ENCODE measurements at places on chromosomes 3 and 15.

DNA sequence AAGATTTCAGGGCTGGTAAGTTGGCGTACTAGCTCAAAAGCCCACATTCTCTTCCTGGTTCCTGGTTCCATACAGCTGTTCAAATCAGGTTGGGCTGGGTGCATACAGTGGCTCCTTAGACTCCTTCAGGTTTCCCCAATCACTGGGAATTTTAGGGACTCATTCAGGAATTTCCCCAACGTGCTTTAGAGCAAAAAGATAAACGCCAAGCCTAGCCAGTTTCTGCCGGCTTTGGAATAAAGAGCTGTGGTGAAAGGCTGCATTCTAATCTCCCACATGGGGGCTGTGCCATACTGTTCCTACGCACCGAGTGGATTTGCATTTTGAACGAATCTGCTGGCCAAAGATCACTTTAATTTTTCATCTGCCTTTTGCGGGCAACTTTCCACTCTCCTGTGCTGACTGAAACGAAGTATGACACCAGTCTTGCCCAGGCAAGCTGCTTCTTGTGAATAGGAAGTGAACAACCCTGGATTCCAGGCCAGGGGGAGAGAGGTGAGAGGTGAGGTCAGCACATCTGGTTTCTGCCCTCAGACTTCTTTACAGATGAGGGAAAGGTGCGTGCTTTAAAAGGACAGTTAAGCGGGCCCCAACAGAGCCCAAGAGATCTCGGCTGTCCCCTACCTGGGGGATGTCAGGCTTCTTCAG is 184.2 kb upstream of the PDZRN3 start:
- H3K4me1 ChIP-seq: no peaks in the 10 kb centered on the region
- H3K36me3 ChIP-seq: no peaks in the 10 kb centered on the region
- H3K4me3 ChIP-seq: no peak overlapping the region
- no peaks in the 10 kb centered on the region for H3K27me3 ChIP-seq
- DNase-seq: peak; percentile 38

- no peak overlapping the region for H3K27ac ChIP-seq
- no peaks in the 10 kb centered on the region for H3K36me3 ChIP-seq
- no peak overlapping the region for H3K4me3 ChIP-seq
- no peak for DNase-seq
- H3K4me1 ChIP-seq: no peaks in the 10 kb centered on the region
Observed at GRCh38 chr15:81908111-81908510, 137.7 kb downstream of the MEX3B start.

DNA sequence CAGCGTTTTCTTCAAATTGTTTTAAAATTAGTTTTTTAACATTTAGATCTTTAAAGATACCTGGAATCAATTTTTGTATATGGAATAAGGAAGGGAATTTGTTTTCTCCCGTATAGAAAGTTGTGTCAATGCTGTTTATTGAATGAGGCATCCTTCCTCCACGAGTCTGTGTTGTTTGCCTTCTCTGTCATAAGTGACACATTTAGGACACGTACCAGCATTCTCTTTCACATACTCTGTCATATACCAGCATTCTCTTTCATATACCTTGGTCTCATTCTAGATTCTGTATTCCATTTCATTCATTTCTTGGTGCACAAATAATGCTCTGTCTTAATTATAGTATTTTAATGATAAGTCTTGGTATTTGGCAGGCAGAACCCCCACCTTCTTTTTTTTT is 10.3 kb downstream of the ATP11B start:
- no peak overlapping the region for H3K27ac ChIP-seq
- no peaks in the 10 kb centered on the region for H3K27me3 ChIP-seq
- no peaks in the 10 kb centered on the region for H3K36me3 ChIP-seq
- no peak overlapping the region for H3K4me3 ChIP-seq
- H3K4me1 ChIP-seq: no peaks in the 10 kb centered on the region

DNA sequence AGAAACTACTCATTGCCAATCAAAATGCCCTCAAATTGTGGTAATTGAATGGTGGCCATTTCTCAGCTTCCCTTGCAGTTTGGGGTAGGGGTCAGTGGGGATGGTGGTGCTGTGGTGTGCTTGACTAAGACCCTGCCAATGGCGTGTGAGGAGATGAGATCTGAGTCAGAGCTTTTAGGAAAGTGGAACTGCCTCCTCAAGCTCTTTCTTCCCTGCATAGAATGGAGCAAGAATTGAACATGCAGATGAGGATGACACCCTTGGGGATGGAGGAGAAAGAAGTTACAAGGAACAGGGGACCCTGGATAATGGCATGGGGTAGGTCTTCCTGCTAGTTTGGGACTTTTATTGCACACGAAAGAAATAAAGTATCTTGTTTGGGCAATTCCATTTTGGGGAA is 188.0 kb downstream of the PEX5L start:
- no peak overlapping the region for H3K4me3 ChIP-seq
- no peak for DNase-seq
- no peaks in the 10 kb centered on the region for H3K36me3 ChIP-seq

GRCh38 chr15:37020852-37021251 is 79.5 kb downstream of the MEIS2 start:
- no peak overlapping the region for H3K4me3 ChIP-seq
- H3K4me1 ChIP-seq: no peaks in the 10 kb centered on the region
- no peak for DNase-seq
- no peak overlapping the region for H3K27ac ChIP-seq
- H3K36me3 ChIP-seq: no peaks in the 10 kb centered on the region
- H3K27me3 ChIP-seq: no peaks in the 10 kb centered on the region

GRCh38 chr3:193452338-193452737 is 73.8 kb upstream of the ATP13A5 start:
- no peak for DNase-seq
- H3K4me3 ChIP-seq: no peak overlapping the region
- H3K36me3 ChIP-seq: no peaks in the 10 kb centered on the region
- no peaks in the 10 kb centered on the region for H3K4me1 ChIP-seq

DNA sequence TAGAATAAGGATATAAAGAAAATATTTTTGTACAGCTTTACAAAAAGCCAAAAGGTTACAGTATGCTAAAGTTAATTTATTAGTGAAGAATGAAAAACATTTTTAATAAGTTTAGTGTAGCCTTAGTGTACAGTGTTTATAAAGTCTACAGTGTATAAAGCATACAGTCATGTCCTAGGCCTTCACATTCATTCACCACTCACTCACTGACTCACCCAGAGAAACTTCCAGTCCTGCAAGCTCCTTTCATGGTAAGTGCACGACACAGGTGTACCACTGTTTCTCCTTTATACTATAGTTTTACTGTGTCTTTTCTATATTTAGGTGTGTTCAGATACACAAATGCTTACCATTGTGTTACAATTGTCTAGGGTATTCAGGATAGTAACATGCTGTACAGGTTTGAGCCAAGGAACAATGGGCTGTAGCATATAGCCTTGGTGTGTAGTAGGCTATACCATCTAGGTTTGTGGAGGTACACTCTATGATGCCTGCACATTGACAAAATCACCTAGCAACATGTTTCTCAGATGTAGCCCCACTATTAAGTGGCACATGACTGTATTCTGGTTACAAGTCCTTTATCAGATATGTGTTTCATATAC is 197.1 kb upstream of the KBTBD8 start:
- no peak overlapping the region for H3K4me3 ChIP-seq
- peaks cover 7% of the 10 kb centered on the region for H3K4me1 ChIP-seq
- H3K27me3 ChIP-seq: no peaks in the 10 kb centered on the region

DNA sequence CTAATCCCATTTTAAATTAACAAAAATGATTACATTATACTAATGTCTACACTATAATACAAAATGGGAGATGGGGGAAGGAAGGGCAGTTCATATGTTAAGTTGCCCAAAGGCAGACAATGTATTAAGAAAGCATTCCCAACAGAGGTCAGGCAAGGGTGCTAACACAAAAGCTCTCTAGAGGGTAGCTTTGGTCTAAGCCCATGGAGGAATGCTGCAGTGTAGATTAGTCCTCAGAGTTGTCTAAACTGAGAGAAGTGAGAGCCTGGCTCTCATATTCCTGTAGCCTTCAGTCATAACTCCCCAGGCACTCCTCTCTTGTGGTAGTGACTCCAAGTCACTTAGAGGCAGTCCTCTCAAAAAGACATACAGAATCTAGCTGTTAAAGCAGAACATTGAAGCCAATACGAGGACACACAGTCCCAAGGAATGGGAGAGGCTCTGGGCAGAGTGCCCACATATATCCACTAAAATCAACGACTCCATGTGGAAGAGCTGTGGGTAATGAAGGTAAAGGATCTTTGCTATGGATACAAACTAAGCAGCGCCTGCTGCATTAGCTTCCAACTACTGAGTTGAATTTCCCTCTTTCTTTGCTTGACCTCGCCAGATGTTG is 14.5 kb downstream of the NEK10 start:
- H3K27ac ChIP-seq: no peak overlapping the region
- no peaks in the 10 kb centered on the region for H3K36me3 ChIP-seq
- H3K4me1 ChIP-seq: no peaks in the 10 kb centered on the region
- H3K4me3 ChIP-seq: no peak overlapping the region

DNA sequence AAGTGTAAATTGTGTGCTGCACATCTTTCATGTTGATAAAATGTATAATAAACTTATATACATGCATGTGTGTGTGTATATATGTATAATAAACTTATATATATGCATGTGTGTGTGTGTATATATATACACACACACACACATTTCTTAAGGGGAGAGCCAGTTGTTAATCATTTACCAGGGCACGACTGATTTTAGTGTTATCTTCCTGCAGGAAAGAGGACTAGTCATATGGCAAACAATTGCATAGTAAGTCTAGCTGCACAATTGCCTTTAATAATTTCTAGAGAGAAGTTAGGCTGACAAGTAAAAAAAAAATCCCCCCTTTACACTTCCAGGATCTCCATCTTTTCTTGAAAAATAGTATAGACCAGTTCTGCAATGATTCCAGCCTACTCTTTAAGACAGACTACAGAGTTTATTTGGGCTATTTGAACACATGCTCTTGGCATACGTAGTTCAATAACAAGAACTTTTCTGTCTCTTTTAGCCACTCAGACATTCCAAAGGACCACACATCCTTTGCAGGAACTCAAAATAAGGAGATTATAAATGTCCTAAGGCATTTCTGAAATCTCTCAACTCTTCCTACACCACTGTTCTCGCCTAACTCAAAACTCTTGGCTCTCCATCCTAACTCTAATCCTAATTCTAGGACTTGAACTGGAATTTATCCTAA is 163.6 kb upstream of the SETMAR start:
- no peaks in the 10 kb centered on the region for H3K36me3 ChIP-seq
- H3K4me3 ChIP-seq: no peak overlapping the region
- H3K4me1 ChIP-seq: no peaks in the 10 kb centered on the region
- H3K27me3 ChIP-seq: no peaks in the 10 kb centered on the region

- peak within 1 kb of the TSS; percentile 92 for H3K27ac ChIP-seq
- peak; percentile 72 for DNase-seq
- peak within 1 kb of the TSS; percentile 75 for H3K4me3 ChIP-seq
- H3K4me1 ChIP-seq: peaks cover 5% of the 10 kb centered on the region
- no peaks in the 10 kb centered on the region for H3K36me3 ChIP-seq
Observed at GRCh38 chr3:161104561-161105551, at the start of gene B3GALNT1. B3GALNT1 (minus strand) TSS chr3:161105349; CDS start chr3:161086754, 18,595 bp downstream.

DNA sequence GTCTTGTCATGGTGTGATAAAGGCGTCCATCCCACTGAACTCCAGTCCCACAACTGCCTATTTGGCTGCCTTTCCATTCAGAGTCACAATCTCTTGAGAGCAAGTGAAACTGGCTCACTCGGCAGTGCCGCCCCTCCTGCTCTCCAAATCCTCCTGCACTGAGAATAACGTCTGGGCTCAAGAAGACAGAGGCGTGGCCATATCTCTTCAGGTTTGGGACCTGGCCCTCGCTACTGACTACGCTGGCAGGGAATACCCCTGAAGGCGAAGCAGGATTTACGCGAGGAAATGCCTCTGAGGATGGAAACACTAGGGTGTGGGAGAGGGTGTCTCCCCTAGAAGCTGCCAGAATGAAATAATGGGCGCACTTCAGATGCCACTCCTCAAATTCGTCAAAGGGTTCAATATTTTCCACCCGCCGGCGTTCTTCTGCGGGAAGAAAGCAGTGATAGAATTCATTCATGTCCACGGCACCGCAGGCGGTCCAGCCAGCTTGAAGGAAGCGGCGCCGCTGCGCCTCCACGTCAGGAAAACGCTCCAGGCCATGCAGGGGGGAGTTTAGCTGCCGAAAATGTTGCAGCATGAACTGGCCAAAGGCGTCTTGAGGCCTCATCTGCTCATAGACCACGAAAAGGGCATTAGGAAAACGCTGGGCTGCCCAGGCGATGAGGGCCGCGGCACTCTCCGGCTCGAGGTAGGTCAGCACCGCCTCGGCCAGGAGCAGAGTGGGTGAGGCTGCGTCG is 985 bp downstream of the LCMT2 start:
- peak; percentile 17 for DNase-seq
- peaks cover 15% of the 10 kb centered on the region for H3K4me1 ChIP-seq
- H3K27me3 ChIP-seq: no peaks in the 10 kb centered on the region

- H3K4me1 ChIP-seq: no peaks in the 10 kb centered on the region
Observed at GRCh38 chr15:44882499-44882968, 74.0 kb upstream of the TERB2 start.

DNA sequence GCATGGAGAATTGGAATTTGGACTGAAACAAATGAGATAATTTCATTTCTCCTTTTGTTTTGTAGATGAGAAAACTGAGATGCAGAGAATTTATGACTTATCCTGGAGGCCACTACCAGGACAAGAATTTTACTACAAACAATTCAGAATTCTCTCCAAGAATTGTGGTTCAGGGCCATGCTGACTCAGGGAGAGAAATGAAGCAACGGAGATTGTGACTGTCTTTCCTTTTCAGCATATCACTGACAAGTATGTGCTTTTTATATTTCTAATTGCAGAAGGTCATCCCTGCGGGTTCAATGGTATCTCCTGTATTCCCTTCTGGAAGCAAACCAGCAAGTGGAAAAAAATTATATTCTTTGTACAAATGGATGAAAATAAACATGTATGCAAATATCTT is 170.8 kb upstream of the MITF start:
- no peaks in the 10 kb centered on the region for H3K4me1 ChIP-seq
- no peaks in the 10 kb centered on the region for H3K27me3 ChIP-seq
- no peak overlapping the region for H3K4me3 ChIP-seq

GRCh38 chr3:79517766-79518413 is 249.9 kb downstream of the ROBO1 start:
- DNase-seq: peak; percentile 36
- H3K36me3 ChIP-seq: no peaks in the 10 kb centered on the region
- no peaks in the 10 kb centered on the region for H3K4me1 ChIP-seq
- no peak overlapping the region for H3K27ac ChIP-seq

DNA sequence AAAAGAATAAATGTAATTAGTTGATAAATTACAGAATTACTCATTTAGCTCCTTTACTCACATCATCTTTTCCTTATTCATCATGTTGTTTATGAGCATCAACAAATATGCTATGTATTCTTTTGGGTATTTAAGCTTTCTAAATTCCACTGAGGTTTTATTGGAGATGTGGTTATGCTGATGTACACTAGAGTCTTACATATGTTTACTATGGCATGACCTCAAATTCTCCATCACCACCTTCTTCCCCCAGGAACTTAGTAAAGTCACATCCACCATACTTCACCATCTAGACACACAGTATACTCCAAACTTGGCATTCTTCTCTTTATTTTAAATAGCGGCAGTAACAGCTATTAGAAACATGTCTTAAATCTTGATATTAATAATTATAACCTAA is 74.1 kb upstream of the MELTF start:
- H3K27ac ChIP-seq: no peak overlapping the region
- no peaks in the 10 kb centered on the region for H3K4me1 ChIP-seq
- DNase-seq: no peak
- H3K36me3 ChIP-seq: no peaks in the 10 kb centered on the region

GRCh38 chr3:110533089-110533488 is 538.5 kb upstream of the NECTIN3 start:
- H3K27ac ChIP-seq: no peak overlapping the region
- DNase-seq: peak; percentile 16
- H3K36me3 ChIP-seq: no peaks in the 10 kb centered on the region
- no peak overlapping the region for H3K4me3 ChIP-seq
- H3K27me3 ChIP-seq: no peaks in the 10 kb centered on the region

GRCh38 chr3:31927811-31928210 is 53.3 kb downstream of the OSBPL10 start:
- DNase-seq: no peak
- H3K36me3 ChIP-seq: no peaks in the 10 kb centered on the region
- H3K27me3 ChIP-seq: no peaks in the 10 kb centered on the region
- no peak overlapping the region for H3K27ac ChIP-seq
- H3K4me1 ChIP-seq: no peaks in the 10 kb centered on the region
